ENCODE measurements at places on chromosomes 6 and 20.

DNA sequence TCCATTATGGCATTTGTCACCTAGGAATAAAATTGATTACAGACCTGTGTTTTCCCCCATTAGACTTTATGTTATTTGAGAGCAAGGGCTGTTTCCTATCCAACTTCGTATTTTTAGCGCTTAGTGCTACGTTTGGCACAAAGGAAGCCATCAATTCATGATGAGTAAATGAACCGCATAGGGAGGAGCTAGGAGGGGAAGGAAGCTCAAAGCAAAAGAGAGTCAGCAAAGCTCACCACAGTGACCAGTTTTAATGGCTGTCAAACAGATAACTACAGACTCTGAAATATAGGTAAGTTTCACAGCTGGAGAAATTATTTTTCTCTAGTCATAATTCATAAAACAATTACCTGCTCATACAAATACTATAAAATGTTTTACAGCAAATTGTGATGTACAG, 6.9 kb upstream of the SAMD3 start:
- DNase-seq: no peak

DNA sequence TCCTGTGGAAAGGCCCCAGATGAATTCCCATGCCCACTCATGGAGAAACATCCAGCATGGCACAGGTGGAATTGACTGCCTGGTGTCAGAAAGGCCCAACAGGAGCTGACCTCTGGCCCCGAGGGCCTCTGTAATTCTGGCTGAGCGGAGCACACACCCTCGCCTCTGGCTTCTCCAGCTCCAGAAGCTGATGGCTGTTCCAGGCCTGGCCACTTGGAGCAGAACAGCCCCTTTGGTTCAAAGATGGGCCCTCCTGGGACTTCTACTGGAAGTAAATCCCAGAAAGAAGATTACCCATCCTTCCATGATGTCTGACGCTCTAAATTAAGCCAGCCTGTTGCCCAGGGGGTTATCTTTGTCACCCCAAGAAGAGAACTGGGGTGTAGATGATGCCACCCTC, 275.1 kb upstream of the CDH4 start:
- DNase-seq: no peak

- no peak for DNase-seq
Observed at GRCh38 chr6:167476844-167477595, 152.1 kb downstream of the TTLL2 start.

GRCh38 chr6:53048431-53049195, 16.6 kb upstream of the FBXO9 start:
- DNase-seq: no peak

DNA sequence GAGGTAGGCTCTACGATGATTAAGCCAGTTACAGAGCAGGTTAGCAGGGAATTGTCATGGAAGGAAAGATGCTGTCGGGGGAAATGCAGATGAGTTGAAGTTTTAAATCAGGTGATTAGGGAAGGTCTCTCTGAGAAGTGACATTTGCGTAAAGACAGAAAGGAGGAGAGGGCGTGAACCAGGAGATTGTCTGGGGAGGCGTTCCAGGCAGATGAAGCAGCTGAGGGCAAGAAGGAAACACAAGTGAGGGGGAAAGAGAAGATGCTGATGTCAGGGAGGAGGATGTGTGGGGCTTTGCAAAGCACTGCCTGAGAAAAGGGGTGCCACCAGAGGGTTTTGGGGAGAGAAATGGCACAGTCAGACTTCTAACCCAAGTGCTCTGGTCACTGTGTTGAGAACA, 2.5 kb upstream of the TMEM14B start:
- no peak for DNase-seq

- no peak for DNase-seq
Observed at GRCh38 chr6:128532136-128532535, 11.7 kb upstream of the PTPRK start.

DNA sequence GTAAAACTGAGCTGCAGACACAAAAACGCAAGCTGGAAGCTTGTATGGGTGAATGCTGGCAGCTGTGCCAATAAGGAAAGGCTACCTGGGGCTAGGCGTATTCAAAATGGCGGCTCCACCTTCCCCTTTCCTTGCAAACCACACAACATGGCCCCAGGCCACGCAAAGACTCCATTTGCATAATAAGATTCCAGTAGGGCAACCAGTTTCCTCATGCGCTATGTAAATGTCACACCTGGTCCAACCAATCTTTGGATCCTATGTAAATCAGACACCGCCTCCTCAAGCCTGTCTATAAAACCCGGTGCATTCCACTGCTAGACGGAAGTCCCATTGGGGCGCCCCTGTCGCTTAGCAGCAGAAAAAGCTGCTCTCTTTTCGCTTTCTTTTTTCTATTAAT, 505.9 kb upstream of the BTBD3 start:
- DNase-seq: no peak

GRCh38 chr20:31811198-31811597, 8.0 kb upstream of the MYLK2 start:
- DNase-seq: no peak

GRCh38 chr6:44056392-44057237, 70.6 kb downstream of the MRPL14 start:
- no peak for DNase-seq

Measured in stimulated activated CD8-positive, alpha-beta memory T cell treated with anti-CD3 and anti-CD28 coated beads, Interleukin-12 subunit alpha, Interleukin-12 subunit beta, amount 100 ng/mL, for 4 hours (primary cell).